Large intestine (tissue), 12 donors: ENCODE measurements at places on chromosomes 5 and 9. TPM values are rescaled to one million over a fixed set of nuclear protein-coding genes. Genes with fewer than 3 reads are reported as not detected.

GRCh38 chr5:41636605-41637004 is 126.2 kb upstream of the PLCXD3 start:
- peak; percentile 3 for DNase-seq
- no peaks in the 10 kb centered on the region for H3K4me1 ChIP-seq
- H3K36me3 ChIP-seq: no peaks in the 10 kb centered on the region

DNA sequence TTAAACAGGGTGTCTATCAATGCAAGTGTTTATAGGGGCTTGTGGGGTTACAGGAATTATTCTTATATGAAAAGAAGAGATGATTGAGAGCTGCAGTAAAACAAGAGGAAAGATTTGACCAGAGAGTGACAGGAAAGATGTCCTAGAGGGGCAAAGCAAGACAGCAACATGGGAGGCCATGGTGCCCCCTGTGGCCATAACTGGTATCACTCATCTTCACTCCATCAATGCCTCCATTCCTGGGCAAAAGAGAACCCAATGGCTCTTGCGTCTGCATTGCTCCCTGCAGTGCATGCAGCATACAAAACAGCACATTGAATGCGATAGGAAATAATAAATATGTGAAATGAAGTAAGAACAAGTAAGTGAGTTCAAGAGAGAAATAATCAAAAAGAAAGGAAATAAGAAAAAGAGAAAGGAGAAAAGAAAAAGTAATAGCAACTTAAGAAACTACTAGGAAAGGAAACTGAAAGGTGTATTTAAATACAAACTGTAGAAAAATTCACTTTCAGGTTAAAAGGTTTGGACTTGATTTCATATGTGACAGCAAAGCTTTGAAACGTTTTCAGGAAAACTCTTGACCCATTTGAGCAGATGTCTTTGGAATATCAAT is 206.6 kb downstream of the SEMA5A start:
- DNase-seq: no peak
- no peak overlapping the region for H3K27ac ChIP-seq
- H3K36me3 ChIP-seq: peaks cover 5% of the 10 kb centered on the region
- H3K4me3 ChIP-seq: no peak overlapping the region

- DNase-seq: no peak
- H3K4me3 ChIP-seq: no peak overlapping the region
- H3K27ac ChIP-seq: no peak overlapping the region
- H3K27me3 ChIP-seq: no peaks in the 10 kb centered on the region
Measured at GRCh38 chr5:158384535-158385481, 525.9 kb upstream of the CLINT1 start.

DNA sequence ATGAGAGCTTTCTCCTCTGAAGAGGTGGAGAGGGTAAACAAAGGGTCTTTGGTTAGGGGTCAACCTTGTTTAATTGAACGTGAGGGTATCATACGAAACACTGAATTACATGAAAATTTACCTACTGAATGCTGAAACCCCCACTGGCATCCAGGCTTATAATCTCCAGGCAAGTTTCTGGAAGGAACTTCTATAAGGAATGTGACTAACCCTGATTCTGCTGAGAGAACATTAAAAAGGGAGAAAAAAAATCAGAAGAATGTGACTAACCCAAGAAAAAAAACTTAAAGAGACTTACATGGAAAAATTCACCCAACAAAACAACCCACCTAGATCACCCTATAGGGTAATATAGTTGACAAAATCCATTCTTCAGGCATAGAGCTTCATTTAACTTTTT is 55.5 kb downstream of the APC start:
- H3K4me1 ChIP-seq: no peaks in the 10 kb centered on the region
- no peak for DNase-seq
- H3K36me3 ChIP-seq: peaks cover 38% of the 10 kb centered on the region
- no peaks in the 10 kb centered on the region for H3K27me3 ChIP-seq

GRCh38 chr5:84437673-84438315 is 53.1 kb upstream of the EDIL3 start:
- no peak overlapping the region for H3K27ac ChIP-seq
- DNase-seq: no peak
- no peaks in the 10 kb centered on the region for H3K27me3 ChIP-seq
- no peaks in the 10 kb centered on the region for H3K4me1 ChIP-seq
- H3K36me3 ChIP-seq: no peaks in the 10 kb centered on the region
- no peak overlapping the region for H3K4me3 ChIP-seq

GRCh38 chr9:6965566-6965965 is 207.8 kb downstream of the KDM4C start:
- no peak for DNase-seq
- no peaks in the 10 kb centered on the region for H3K27me3 ChIP-seq
- no peaks in the 10 kb centered on the region for H3K36me3 ChIP-seq
- H3K4me1 ChIP-seq: peaks cover 3% of the 10 kb centered on the region
- H3K4me3 ChIP-seq: no peak overlapping the region

GRCh38 chr9:2228641-2229040 is 213.5 kb downstream of the SMARCA2 start:
- no peaks in the 10 kb centered on the region for H3K27me3 ChIP-seq
- H3K36me3 ChIP-seq: no peaks in the 10 kb centered on the region
- H3K27ac ChIP-seq: no peak overlapping the region
- no peak overlapping the region for H3K4me3 ChIP-seq

GRCh38 chr5:168377525-168377924 is 86.1 kb downstream of the WWC1 start:
- no peaks in the 10 kb centered on the region for H3K27me3 ChIP-seq
- DNase-seq: no peak
- H3K36me3 ChIP-seq: no peaks in the 10 kb centered on the region
- no peak overlapping the region for H3K27ac ChIP-seq
- H3K4me3 ChIP-seq: no peak overlapping the region

- no peaks in the 10 kb centered on the region for H3K36me3 ChIP-seq
- no peak overlapping the region for H3K27ac ChIP-seq
- H3K4me1 ChIP-seq: no peaks in the 10 kb centered on the region
- H3K27me3 ChIP-seq: no peaks in the 10 kb centered on the region
- no peak for DNase-seq
Measured at GRCh38 chr5:120614531-120615180, 150.6 kb downstream of the PRR16 start.

DNA sequence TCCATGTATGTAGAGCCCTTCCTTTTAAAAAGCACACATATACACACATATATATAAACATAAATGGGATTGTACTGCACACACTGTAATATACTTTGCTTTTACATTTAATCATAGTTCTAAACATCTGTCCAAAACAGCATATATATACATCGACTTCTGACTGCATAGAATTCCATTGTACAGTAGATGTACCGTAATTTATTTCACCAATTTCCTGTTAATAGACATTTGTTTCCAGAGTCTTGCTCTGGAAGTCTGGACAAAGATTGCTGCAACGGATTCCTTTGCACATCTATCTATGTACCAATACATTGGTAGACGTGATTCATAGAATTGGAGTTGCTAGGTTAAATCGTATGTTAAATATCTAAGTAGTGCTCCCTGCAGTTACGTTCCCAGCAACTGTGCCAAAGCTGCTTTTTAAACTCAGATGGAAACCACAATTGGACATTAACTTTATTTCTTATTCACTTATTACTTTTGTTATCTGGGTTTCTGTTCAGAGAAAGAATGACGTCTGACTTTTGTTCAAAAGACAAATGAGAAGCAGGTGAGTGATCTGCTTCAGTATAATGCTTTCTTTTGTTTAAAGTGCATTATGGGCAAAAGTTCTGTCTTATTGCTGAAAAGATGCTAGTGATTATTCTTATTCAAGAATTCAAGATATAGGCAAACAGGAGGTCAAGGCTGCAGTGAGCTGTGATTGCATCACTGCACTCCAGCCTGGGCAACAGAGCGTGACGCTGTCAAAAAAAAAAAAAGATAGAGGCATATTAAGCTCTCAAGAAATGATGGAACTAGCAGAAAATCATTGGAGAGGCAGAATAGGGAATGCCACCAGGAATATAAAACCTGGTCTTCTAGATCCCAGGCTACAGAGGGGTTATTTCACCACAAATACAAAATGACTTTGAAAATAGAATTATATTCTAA is 138.2 kb downstream of the FGF1 start:
- no peak for DNase-seq
- H3K36me3 ChIP-seq: no peaks in the 10 kb centered on the region
- no peak overlapping the region for H3K27ac ChIP-seq
- H3K4me1 ChIP-seq: peaks cover 12% of the 10 kb centered on the region
- no peak overlapping the region for H3K4me3 ChIP-seq

- peak overlapping the region; percentile 6 for H3K27ac ChIP-seq
- no peak overlapping the region for H3K4me3 ChIP-seq
- no peaks in the 10 kb centered on the region for H3K27me3 ChIP-seq
- DNase-seq: peak; percentile 89
Measured at GRCh38 chr9:115442054-115442453, 324.1 kb upstream of the TNC start.

GRCh38 chr5:160378330-160378729 is 7.9 kb upstream of the C1QTNF2 start:
- no peak for DNase-seq
- H3K27me3 ChIP-seq: peaks cover 2% of the 10 kb centered on the region
- no peaks in the 10 kb centered on the region for H3K4me1 ChIP-seq
- H3K4me3 ChIP-seq: no peak overlapping the region
- no peak overlapping the region for H3K27ac ChIP-seq
- no peaks in the 10 kb centered on the region for H3K36me3 ChIP-seq

GRCh38 chr9:71121275-71122021 is at the start of gene TRPM3:
TRPM3 (minus strand) TSS chr9:71121621; CDS start chr9:71121354, 267 bp downstream.
- peaks cover 7% of the 10 kb centered on the region for H3K27me3 ChIP-seq
- no peaks in the 10 kb centered on the region for H3K36me3 ChIP-seq
- H3K4me1 ChIP-seq: no peaks in the 10 kb centered on the region
- H3K27ac ChIP-seq: no peak within 1 kb of the TSS
- peak; percentile 9 for DNase-seq
- H3K4me3 ChIP-seq: peak within 1 kb of the TSS; percentile 8

GRCh38 chr5:97072696-97073095 is 69.7 kb downstream of the LIX1 start:
- DNase-seq: no peak
- H3K4me1 ChIP-seq: no peaks in the 10 kb centered on the region
- H3K27me3 ChIP-seq: no peaks in the 10 kb centered on the region
- no peak overlapping the region for H3K4me3 ChIP-seq
- H3K27ac ChIP-seq: no peak overlapping the region
- H3K36me3 ChIP-seq: no peaks in the 10 kb centered on the region

DNA sequence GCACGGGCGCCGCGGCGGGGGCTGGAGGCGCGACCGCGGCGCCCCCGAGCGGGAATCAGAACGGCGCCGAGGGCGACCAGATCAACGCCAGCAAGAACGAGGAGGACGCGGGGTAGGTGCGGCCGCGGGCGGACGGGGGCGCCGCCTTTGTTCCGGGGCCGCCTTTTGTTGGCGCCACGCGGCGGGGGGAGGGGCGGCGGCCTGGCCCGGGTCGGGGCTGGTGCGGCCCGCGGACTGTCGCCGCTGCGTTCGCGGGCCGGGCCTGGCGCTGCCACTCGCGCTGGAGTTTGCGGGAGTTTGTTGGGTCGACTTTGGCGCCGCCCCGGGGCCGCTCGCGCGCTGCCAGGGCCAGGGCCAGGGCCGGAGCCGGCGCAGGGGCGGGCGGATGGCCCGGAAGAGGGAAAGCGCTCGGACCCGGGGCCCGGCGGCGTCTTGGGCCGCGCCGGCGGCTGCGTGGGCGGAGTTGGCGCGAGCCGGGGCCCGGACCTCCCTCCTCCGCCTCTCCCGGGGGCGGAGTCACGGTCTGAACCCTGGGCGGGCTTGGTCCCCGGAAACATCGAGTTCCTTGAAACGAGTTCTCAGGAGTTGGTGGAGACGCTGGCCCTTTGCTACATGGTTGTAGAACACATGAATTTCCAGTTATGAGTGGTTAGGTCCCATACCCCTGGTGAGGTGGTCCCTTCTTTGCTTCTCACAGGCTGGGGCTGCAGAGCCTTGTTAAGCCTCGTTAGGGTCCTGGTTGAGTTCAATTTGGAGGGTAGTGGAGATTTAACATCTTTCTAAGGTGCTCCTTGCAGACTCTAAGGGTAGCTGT is 809 bp downstream of the HNRNPAB start:
- peak overlapping the region; percentile 90 for H3K27ac ChIP-seq
- peaks cover 42% of the 10 kb centered on the region for H3K4me1 ChIP-seq
- H3K36me3 ChIP-seq: peaks cover 43% of the 10 kb centered on the region
- no peaks in the 10 kb centered on the region for H3K27me3 ChIP-seq
- H3K4me3 ChIP-seq: peak overlapping the region; percentile 90
- DNase-seq: peak; percentile 87

GRCh38 chr5:126912616-126913200 is 117.7 kb downstream of the MARCHF3 start:
- H3K4me1 ChIP-seq: no peaks in the 10 kb centered on the region
- no peak overlapping the region for H3K4me3 ChIP-seq
- no peak for DNase-seq
- H3K27me3 ChIP-seq: no peaks in the 10 kb centered on the region

The CCL19 gene
- polyA plus RNA-seq: 3.9 TPM

The PRKAA1 gene
- 76.6 TPM for polyA plus RNA-seq

The BTNL8 gene
- polyA plus RNA-seq: 135 TPM

The PCDHGB5 gene
- polyA plus RNA-seq: 1.8 TPM

The PCDHA1 gene
- polyA plus RNA-seq: 0.55 TPM

The PPP2R2B gene
- polyA plus RNA-seq: 8.0 TPM
